ENCODE measurements at places on chromosomes 7 and 10. TPM values are rescaled to one million over a fixed set of nuclear protein-coding genes. Genes with fewer than 3 reads are reported as not detected.

XPNPEP1 gene
- total RNA-seq: 36.2 TPM

IFIT5 gene
- total RNA-seq: 11.3 TPM

TRPV5 gene
- not detected for total RNA-seq

XRCC2 gene
- 5.7 TPM for total RNA-seq

NKX2-3 gene
- 0.07 TPM for total RNA-seq

OR9A2 gene
- total RNA-seq: not detected

GPR26 gene
- total RNA-seq: not detected

CAPZA2 gene
- 126 TPM for total RNA-seq

TEX36 gene
- not detected for total RNA-seq

ANLN gene
- total RNA-seq: 81.3 TPM

TLL2 gene
- total RNA-seq: 0.10 TPM

POLR2J2 gene
- 0.21 TPM for total RNA-seq

GPER1 gene
- total RNA-seq: 0.89 TPM

CDHR1 gene
- 0.04 TPM for total RNA-seq

VWDE gene
- 0.60 TPM for total RNA-seq

SPDYE2 gene
- not detected for total RNA-seq

UCMA gene
- not detected for total RNA-seq

CALHM1 gene
- not detected for total RNA-seq

LIMK1 gene
- total RNA-seq: 37.5 TPM

PAPOLB gene
- not detected for total RNA-seq

UNCX gene
- total RNA-seq: 0.09 TPM

AGK gene
- 29.1 TPM for total RNA-seq

DAGLB gene
- 25.2 TPM for total RNA-seq

NODAL gene
- not detected for total RNA-seq

ZCCHC24 gene
- total RNA-seq: 4.9 TPM

CUBN gene
- total RNA-seq: 0.02 TPM

RBP4 gene
- 7.5 TPM for total RNA-seq

NXPH1 gene
- total RNA-seq: not detected

STAMBPL1 gene
- total RNA-seq: 40.1 TPM

RELN gene
- total RNA-seq: not detected

KNDC1 gene
- 0.89 TPM for total RNA-seq

PRSS1 gene
- not detected for total RNA-seq

HOXA5 gene
- 6.8 TPM for total RNA-seq

ERLIN1 gene
- 55.8 TPM for total RNA-seq

CHST3 gene
- total RNA-seq: 32.7 TPM

PNLIP gene
- not detected for total RNA-seq

ZSCAN25 gene
- total RNA-seq: 9.1 TPM

LRGUK gene
- 0.35 TPM for total RNA-seq

SPDYE3 gene
- not detected for total RNA-seq

ABCA13 gene
- 0.05 TPM for total RNA-seq

PPP1R17 gene
- not detected for total RNA-seq

MMP21 gene
- not detected for total RNA-seq

RBP3 gene
- total RNA-seq: not detected

ZNF138 gene
- 3.3 TPM for total RNA-seq

ASAH2 gene
- 3.2 TPM for total RNA-seq

VIPR2 gene
- total RNA-seq: not detected

PDE1C gene
- total RNA-seq: 3.7 TPM

ZMIZ1 gene
- 67.4 TPM for total RNA-seq

WDFY4 gene
- total RNA-seq: not detected
